ENCODE measurements at places on chromosomes 11 and 22.
A peak's percentile ranks its signal among the peaks of the same experiment; 100 is the strongest.

DNA sequence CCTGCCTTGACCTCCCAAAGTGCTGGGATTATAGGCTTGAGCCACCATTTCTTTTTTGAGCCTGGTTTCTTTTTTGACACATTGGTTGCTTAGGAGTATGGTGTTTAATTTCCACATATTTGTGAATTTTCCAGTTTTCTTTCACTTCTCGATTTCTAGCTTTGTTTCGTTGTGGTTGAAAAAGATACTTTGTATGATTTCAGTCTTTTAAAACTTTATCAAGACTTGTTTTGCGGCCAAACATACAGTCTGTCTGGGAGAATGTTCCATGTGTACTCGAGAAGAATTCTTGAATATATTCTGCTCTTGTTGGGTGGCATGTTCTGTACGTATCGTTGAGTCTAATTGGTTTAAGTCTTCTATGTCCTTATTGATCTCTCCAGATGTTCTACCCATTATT is 20.8 kb downstream of the SHANK3 start:
- no peak for DNase-seq

- no peak for DNase-seq
Observed at GRCh38 chr22:19287889-19288288, 3.6 kb downstream of the CLTCL1 start.

GRCh38 chr11:81787584-81788049 is 946.0 kb downstream of the FAM181B start:
- DNase-seq: no peak

- no peak for DNase-seq
Observed at GRCh38 chr11:62451241-62451621, 32.4 kb downstream of the SCGB1A1 start.

DNA sequence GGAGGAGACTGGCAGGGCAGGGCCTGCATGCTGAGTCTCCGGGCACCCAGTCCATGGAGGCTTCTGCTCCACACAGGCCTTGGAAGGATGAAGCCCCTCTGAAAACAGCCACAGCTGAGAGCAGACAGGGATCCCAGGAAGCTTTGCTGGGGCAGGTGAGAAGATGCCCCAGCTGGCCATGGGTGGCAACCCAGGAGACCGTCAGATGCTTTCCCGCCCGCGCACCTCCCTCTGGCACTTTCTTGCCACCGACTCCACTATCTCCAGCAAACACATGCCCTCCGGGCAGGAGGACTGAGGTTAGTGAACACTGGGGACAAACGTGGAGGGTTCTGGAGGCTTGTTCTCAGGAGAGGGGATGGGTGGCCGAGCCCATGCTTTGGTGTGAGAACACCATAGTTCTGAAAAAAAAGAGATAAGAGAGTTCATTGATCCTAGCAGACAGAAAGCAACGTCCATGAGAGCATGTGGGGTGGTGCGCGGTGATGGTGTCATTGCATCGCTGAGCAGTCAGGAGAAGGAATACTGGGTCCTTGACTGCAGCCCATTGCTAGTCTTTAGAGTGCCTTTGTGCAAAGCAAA is 2.3 kb downstream of the C1QTNF6 start:
- no peak for DNase-seq

DNA sequence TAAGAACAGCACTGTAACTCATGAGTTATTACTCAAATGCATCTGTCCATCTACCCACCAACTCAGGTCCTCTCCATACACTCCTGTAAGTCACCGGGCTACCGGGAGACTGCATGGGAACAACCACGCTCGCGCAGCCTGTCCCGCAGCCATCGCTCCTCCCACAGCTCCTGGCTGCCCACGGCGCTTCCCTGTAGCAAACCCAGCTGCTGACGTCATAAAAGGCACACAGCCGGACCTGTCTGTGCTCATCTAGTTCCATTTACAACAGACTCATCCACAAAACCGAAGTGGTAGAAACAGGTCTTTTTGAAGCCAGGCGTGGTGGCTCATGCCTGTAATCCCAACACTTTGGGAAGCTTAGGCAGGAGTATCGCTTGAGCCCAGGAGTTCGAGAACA is 23.4 kb upstream of the PACSIN2 start:
- DNase-seq: no peak

- DNase-seq: no peak
Observed at GRCh38 chr11:65530157-65530496, 5.2 kb downstream of the SCYL1 start.

DNA sequence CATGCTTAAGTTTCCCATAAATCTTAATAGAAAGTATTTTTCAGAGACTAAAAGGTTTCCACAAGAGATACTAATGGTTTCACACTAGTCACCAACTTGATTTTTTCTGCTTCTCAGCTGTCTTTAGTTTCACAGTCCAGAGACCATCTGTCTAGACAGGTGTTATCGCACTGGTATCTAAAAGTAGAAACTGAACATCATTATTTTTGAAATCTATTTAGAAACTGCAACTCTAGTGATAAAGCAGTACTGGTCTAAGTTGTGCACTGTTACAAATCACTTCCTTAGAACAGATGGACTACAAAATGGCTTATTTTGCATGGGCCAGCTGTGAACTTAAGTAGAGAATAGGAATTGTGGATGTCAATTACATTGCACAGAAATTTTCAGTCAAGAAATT is 78.0 kb downstream of the CNTN5 start:
- DNase-seq: no peak

DNA sequence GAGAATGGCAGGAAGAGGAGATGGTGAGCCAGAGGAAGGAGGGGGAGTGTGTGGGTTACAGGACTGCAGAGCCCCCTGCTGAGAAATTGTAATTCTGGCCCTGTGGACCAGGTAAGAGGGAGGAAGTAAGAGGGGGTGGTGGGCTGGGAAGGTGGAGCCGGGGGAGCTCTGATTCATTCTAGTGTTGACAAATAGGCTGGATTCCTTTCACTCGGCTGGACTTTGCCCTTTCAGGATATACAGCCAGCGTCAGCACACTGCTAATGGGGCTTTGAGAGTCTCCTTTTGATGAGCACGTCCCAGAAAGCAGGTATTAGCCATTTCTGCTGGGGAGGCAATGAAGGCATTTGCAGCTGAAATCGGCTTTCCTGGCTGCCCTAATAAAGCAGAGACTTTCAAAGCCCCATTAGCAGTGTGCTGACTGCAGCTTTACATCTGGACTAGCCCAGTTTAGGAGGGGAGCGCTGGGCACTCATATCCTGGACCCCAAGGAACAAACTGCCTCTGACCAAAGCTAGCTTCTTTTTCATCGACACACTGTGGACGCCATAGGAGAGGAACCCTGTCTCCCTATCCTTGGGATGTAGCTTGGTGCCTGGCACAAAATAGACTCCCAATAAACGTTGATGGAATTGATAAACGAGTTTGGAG is 44.8 kb upstream of the CADM1 start:
- DNase-seq: no peak

- no peak for DNase-seq
Observed at GRCh38 chr11:83818349-83818748, 532.2 kb upstream of the CCDC90B start.

DNA sequence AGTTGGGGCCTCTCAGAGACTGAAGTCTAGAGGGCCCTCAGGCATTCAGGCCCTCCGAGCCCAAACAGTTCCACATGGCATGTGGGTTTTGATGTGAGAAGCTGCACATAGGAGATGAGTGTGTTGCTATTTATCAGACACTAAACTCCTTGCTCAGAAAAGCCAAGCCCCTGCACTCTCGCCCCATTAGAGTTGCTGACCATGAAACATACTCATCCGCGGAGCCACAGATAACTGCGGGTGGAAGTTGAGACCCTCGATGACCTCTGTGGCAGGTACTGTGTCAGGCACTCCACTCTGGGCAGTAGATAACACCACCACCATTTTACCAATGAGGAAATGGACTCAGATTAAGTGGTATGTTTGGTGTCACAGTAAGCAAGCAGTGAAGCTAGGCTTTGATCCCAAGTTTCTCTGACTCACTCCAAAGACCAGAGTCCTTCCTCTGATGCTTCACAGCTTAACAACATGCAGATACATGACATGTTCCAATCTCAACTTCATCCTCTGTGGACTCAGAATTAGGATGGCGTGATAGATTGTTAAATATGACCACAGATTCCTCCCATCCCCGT is 202.1 kb downstream of the ADAMTS15 start:
- no peak for DNase-seq

DNA sequence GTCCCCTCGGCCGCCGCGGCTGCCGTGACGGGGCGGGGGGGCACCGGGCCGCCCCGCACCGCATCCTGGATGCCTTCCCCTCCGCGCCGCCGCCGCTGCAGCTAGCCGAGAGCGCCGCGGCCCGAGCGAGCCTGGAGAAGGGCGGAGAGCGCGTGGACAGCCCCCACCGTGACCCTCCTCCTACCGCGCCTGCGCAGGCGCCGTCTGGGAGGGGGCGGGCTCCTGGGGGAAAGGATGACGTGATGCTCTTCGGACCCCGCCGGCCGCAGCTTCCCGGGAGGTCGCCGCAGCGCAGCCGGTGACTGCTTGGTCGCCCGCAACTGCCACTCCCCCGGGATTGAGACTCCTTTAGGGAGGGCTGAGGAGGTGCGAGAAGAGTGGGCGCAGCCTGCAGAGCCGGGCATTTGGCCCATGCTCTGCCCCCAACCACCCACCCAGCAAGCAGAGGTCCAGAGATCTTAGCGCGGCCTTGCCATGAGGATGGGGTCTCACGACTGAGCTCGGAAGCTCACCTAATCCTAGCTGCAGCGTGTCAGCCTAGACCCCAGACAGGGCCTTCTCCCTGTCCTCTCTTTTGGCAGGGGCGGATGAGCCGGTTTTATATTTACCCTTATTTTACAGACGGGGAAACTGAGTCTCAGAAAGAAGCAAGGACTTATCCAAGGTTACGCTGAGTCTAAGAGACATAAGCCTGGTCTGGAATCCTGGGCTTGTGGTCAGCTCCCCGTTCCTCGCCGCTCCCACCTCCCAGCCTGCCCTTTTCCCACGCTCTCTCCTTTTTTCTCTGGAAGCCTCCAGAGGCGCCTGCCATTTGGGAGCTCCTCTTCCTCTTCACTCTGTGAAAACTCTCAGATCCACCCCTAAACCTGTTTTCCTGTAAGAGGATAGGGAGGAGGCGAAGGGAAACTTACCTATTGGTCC is at the start of gene DENND5A:
Gene DENND5A, minus strand, starts transcription at position 140 of the 921 bp plus-strand sequence. CDS start 281 bp downstream, outside the sequence.
- DNase-seq: peak; percentile 63

DNA sequence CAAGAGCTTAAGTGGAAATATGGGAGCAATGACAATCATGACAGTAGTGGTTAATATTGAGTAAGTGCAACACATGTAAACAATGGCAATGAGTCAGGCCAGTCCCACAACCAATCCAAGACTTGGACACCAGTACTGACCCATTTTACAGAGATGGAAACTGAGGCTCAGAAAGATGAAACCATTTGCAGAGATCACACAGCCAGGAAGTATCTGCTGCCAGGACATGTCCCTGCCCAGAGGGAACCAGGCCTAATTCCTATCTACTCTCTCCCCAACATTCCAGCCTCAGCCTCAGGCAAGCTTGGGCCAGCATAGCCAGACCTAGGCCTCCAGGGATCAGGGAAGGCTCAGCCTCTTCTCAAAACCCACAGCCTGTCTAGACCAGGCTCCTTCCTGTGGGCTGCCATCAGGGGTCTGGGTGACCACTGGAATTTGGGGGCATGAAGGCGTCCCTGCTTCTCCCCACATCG is 395.1 kb downstream of the MN1 start:
- no peak for DNase-seq

DNA sequence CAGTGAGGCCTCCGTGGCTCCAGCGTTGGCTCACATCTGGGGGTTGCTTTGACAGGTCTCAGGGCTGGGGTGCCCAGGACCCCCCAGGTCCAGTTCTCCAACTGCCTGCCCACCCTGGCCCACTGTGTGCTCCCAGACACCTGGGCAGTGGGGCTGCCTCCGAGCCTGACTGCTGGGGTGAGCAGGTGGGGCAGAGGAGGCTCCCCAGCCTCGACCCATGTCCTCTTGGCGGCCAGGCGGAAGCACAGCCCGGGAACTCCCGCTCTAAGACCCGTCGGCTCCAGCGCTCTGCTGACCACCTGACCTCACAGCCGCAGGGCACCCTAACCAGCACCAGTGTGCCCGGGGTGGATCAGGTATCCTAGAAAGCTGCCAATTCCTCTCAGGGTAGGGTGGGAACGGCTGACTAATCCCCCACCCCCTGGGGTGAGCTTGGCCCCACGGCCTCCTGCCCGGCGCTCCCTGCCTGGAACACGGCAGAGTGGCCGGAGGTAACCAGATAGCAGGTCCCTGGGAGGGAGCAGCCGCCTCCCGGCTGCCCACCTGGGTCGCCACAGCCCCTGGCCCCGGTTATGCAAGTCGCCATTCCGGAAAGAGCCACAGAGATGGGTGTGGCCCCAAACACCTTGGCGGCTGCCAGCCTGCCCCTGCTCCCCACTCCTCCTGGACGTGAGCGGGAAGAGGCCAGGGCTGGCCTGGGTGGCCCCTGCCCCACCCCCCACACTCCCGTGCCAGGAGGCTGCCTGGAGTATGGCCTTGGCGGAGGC is 19.2 kb upstream of the MUC5B start:
- DNase-seq: no peak

DNA sequence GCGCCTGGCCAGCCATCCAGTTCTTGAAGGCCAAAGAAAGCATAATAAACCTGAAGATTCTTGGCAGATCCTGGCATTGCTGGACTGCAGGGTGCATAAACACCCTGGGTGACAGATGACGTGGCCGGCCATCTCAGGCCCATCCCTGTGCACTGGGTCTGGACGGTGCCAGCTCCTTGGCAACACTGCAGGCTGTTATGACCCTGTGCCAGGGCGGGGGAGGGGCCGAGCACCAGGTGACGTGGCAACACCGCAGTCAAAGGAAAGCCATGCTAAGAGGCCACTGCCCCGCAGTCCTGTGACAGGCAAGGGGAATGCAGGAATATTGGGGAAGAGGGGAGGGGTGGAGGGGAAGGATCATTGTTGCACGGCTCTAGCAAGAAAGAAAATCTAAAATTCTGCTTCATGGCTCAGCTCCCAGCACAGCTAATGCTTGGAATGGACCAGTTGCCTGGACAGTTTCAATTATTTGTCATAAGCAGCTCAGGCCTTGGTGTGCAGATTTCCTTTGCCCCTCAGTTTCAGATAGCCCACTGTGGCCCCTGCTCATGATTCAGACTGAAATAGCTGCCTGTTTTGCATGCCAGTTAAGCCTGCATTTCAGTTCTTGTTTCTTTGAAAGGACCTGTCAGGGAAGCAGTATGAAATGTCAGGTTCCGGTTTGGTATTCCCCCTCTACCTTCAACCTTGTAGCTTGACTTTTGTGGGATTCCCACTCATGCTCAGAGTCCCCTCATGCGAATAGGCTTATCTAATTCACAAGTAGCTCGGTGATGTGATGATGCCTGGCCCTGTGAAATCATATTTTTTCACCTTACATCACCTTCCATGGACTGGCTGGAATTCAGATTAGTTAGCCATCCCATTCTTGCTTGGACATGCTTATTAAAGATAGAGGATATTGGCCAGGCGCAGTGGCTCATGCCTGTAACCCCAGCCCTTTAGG is 29.7 kb upstream of the DDX6 start:
- DNase-seq: peak; percentile 11

- DNase-seq: no peak
Observed at GRCh38 chr11:95360377-95361075, 129.5 kb upstream of the SESN3 start.

DNA sequence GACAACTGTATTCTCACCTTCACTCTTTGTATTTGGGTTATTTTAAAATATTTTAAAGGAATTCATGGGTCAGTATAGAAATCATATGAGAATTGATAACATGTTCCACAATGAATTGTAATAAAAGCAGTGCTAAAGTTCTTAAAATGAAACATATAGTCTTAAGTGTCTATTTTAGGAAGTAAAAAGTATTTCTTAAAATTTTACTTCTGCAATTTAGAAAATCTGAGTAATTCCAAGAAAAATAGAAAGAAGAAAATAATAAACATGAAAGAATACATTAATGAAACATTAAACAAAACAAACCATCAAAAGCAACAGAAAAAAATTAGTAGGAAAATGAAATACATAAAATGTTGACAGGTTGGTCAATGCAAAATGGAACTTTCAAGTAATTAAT is 332.4 kb downstream of the ETS1 start:
- no peak for DNase-seq

Data from activated naive CD4-positive, alpha-beta T cell treated with Interleukin-2 at 50 U/mL for 16 hours (primary cell).